ENCODE measurements at places on chromosomes 16 and 17. TPM values are rescaled to one million over a fixed set of nuclear protein-coding genes. Genes with fewer than 3 reads are reported as not detected.

- H3K4me3 ChIP-seq, result no peak overlapping the region
- H3K27me3 ChIP-seq, result no peaks in the 10 kb centered on the region
- peak overlapping the region; percentile 68 for H3K27ac ChIP-seq
- DNase-seq, result no peak
- peaks cover 11% of the 10 kb centered on the region for H3K36me3 ChIP-seq
Observed at GRCh38 chr16:88684569-88685155, 1.6 kb downstream of the SNAI3 start.

DNA sequence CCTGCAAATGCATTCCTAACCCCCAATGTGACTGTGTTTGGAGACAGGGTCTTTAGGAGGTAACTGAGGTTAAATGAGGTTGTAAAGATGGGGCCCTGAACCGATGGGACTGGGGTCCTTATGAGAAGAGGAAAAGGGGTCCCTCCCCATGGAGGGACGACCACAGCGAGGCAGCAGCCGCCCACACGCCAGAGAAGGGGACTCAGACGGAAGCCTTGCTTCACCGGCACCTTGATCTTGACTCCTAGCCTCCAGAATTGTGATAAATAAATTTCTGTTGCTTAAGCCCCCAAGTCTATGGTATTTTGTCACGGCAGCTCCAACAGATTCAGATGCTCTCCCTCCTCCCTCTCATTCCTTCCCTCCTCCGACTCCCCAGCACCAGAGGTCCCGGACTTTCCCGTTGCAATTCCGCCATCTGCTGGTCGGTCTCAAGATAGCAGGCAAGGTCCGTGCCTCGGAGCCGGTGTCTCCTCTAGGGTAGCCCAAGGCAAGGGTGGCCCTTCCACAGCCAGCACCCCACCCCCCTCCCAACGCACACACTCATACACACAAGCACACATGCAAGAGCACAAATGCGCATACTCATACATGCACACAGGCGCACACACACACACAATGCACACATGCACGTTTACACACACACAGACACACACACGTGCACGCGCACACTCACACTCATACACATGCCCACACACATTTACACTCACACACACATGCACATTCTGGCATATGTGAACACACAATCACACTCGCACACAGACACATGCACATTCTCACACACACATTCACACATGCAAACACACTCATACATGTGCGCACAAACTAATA is 23.1 kb upstream of the C16orf78 start:
- H3K27me3 ChIP-seq, result no peaks in the 10 kb centered on the region
- DNase-seq, result peak; percentile 11
- no peak overlapping the region for H3K27ac ChIP-seq

- peaks cover 13% of the 10 kb centered on the region for H3K4me1 ChIP-seq
- no peak overlapping the region for H3K4me3 ChIP-seq
- H3K27me3 ChIP-seq, result no peaks in the 10 kb centered on the region
- no peak overlapping the region for H3K27ac ChIP-seq
- H3K36me3 ChIP-seq, result no peaks in the 10 kb centered on the region
Observed at GRCh38 chr16:75333721-75334163, 82.3 kb upstream of the BCAR1 start.

Gene NOS2
- 0.11 TPM for total RNA-seq

Gene KRT25
- not detected for total RNA-seq

Gene LGALS9B
- not detected for total RNA-seq

- no peaks in the 10 kb centered on the region for H3K27me3 ChIP-seq
- H3K27ac ChIP-seq, result no peak overlapping the region
- H3K36me3 ChIP-seq, result peaks cover 2% of the 10 kb centered on the region
- H3K4me3 ChIP-seq, result no peak overlapping the region
- H3K4me1 ChIP-seq, result peaks cover 17% of the 10 kb centered on the region
Observed at GRCh38 chr17:80901319-80901718, 90.3 kb upstream of the CHMP6 start.

DNA sequence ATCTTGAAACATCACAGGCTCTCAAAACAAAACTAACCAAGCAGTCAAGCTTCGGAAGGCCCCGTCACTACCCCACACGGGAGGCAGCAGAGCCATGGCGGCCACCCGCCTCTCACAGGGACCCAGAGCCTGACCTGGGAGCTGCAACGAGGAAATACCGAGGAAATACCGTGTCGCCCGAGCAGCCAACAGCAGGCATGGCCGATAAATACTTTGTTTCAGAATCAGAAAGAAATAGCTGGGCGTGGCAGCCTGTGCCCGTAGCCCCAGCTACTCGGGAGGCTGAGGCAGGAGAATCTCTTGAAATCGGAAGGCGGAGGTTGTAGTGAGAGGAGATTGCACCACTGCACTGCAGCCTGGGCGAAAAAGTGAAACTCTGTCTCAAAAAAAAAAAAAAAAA is 6.9 kb downstream of the LMF1 start:
- H3K27ac ChIP-seq, result peak overlapping the region; percentile 70
- H3K36me3 ChIP-seq, result no peaks in the 10 kb centered on the region
- no peaks in the 10 kb centered on the region for H3K27me3 ChIP-seq
- DNase-seq, result no peak
- peak overlapping the region; percentile 36 for H3K4me3 ChIP-seq
- peaks cover 35% of the 10 kb centered on the region for H3K4me1 ChIP-seq

Gene EVI2A
- total RNA-seq, result 133 TPM

- no peak for DNase-seq
- no peak within 1 kb of the TSS for H3K4me3 ChIP-seq
- H3K4me1 ChIP-seq, result no peaks in the 10 kb centered on the region
- H3K27ac ChIP-seq, result no peak within 1 kb of the TSS
- no peaks in the 10 kb centered on the region for H3K36me3 ChIP-seq
Observed at GRCh38 chr17:47957591-47958490, at the start of gene PRR15L. TSS of gene PRR15L (minus strand) at chr17:47957883. CDS start at chr17:47953234, 4,649 bp downstream.

Gene TCAP
- total RNA-seq, result 5.9 TPM

DNA sequence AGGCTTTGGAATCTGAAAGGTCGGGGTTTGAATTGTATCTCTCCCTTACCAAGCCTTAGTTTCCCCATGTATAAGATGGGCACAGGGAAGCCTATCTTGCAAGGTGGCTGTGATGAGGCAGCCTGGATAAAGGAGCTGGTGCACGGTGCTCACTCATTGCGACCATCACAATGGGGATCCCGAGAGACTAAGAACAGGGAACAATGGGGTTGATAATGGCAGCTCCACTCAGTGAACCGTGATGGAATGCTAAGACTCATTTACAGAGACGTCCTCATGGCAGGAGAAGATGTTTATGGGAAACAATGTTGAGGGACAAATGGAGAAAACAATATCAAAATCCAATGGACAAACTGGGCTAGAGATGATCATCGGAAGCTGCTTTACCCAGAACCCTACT is 81.8 kb downstream of the SPACA3 start:
- H3K27ac ChIP-seq, result no peak overlapping the region
- no peak for DNase-seq
- H3K36me3 ChIP-seq, result no peaks in the 10 kb centered on the region
- no peak overlapping the region for H3K4me3 ChIP-seq

GRCh38 chr17:42274812-42275526 is 1.2 kb downstream of the STAT5B start:
- DNase-seq, result no peak
- H3K4me3 ChIP-seq, result peak overlapping the region; percentile 97
- H3K27ac ChIP-seq, result peak overlapping the region; percentile 92
- H3K4me1 ChIP-seq, result peaks cover 56% of the 10 kb centered on the region

DNA sequence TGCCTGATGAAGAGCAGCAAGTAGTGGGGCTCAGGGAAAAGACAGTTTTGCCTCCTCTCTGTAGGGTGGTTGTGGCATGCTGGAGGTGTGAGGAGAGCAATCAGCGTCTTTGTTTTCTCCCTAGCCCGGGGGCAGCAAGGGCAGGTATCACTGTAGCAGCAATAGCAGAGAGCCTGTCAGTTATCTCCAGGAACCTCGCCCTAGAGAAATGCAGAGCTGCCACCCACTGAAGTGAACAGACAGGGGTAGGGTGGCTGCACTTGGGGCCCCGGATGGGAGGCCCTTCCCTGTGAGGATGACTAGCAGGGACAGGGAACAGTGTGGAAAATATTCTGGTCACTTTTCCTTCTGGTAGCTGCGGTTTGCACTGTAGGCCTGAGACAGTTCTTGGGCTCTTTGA is 886.5 kb downstream of the CDH8 start:
- no peak for DNase-seq
- no peak overlapping the region for H3K4me3 ChIP-seq
- H3K36me3 ChIP-seq, result no peaks in the 10 kb centered on the region
- no peaks in the 10 kb centered on the region for H3K27me3 ChIP-seq

GRCh38 chr16:89121691-89122321 is 28.2 kb downstream of the ACSF3 start:
- no peak for DNase-seq
- H3K4me1 ChIP-seq, result peaks cover 30% of the 10 kb centered on the region
- H3K27me3 ChIP-seq, result no peaks in the 10 kb centered on the region
- H3K36me3 ChIP-seq, result peaks cover 37% of the 10 kb centered on the region
- H3K4me3 ChIP-seq, result no peak overlapping the region

GRCh38 chr16:86065711-86066110 is 166.7 kb downstream of the IRF8 start:
- no peaks in the 10 kb centered on the region for H3K4me1 ChIP-seq
- H3K4me3 ChIP-seq, result no peak overlapping the region
- no peak for DNase-seq
- no peaks in the 10 kb centered on the region for H3K36me3 ChIP-seq

DNA sequence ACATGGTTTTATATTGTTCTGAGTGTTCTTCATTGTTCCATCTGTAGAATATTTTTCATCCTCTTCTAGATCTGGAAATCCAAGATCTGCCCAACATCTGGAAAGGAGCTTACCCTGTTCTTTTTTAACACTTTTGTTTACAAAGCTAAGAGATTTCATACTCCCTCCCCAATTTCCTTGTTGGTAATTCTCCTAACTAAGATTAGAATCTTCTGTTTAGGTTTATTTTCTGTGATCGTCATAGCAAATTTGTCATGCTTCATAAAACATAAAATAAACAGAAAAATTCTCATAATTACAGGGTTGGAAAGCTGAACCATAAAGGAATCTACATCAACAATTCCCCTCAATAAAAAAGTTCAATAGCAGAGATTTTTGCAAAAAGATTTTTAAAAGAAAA is 580.3 kb upstream of the CA10 start:
- no peak for DNase-seq
- H3K4me3 ChIP-seq, result no peak overlapping the region
- no peaks in the 10 kb centered on the region for H3K27me3 ChIP-seq
- H3K27ac ChIP-seq, result no peak overlapping the region
- no peaks in the 10 kb centered on the region for H3K4me1 ChIP-seq
- H3K36me3 ChIP-seq, result no peaks in the 10 kb centered on the region

All from CD4-positive, alpha-beta memory T cell (primary cell).